ENCODE measurements at places on chromosomes 12 and 14. TPM values are rescaled to one million over a fixed set of nuclear protein-coding genes. Genes with fewer than 3 reads are reported as not detected.

DNA sequence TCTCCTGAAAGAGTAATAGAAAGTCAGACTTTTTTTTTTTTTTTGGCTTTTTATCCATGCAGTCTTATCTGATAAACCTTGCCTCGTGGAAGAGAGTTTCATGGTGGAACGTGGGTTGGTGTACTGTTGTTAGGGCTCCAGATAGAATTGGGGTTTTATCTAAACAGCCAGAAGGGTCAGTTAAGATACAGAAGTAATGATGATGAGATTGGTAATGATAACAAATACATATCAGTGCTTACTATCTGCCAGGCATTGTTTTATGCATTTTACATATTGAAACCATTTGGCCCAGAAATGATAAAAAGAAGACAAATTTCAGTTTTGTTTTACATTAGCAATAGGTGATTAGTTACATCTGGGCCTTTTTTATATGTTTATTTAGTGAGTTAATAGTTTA lies 372.8 kb upstream of the PRICKLE1 start:
- no peak for DNase-seq

GRCh38 chr12:92055877-92056276 lies 89.8 kb downstream of the BTG1 start:
- no peak for DNase-seq

- no peak for DNase-seq
Observed at GRCh38 chr12:11876307-11876706, 194.4 kb upstream of the BCL2L14 start.

- DNase-seq = no peak
Observed at GRCh38 chr12:23751641-23752040, 197.8 kb downstream of the SOX5 start.

DNA sequence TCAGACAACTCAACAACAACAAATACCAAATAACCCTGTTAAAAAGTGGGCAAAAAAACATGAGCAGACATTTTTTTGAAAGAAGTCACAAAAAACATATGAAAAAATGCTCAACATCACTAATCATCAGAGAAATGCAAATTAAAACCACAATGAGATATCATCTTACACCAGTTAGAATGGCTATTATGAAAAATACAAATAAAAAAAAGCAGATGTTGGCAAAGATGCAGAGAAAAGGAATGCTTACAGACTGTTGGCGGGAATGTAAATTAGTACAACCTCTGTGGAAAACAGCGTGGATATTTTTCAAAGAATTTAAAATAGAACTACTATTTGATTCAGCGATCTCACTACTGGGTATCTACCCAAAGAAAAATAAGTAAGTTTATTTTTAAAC lies 114.0 kb downstream of the SLC38A4 start:
- DNase-seq = no peak

GRCh38 chr14:95206534-95206933 lies 49.2 kb upstream of the DICER1 start:
- no peak for DNase-seq

LRCOL1 gene
- not detected for total RNA-seq

RASAL1 gene
- total RNA-seq = not detected

DIO2 gene
- 2.2 TPM for total RNA-seq

All from breast epithelium (tissue), 4 donors.